ENCODE measurements at places on chromosomes 5 and 9. TPM values are rescaled to one million over a fixed set of nuclear protein-coding genes. Genes with fewer than 3 reads are reported as not detected.
A peak's percentile ranks its signal among the peaks of the same experiment; 100 is the strongest.

DNA sequence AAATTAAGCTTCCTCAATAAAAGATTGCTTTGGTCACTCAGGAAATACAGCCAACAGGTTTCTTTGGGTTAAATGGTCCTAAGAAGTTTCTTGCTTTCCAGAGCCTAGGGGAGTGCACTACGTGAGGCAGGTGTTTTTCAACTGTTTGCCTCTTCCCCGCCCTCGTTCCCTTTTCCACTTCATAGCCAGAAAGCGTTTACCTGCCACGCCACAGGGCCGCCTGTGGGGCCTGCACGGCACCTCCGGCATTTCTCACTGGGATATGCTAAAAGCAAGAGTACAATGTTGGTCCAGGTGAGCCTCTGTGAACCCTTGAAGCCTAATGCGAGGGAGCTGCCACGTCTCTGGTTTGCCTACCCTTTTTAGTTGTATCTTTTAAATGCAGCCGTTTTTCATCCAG, 167.6 kb upstream of the OTULINL start:
- H3K27me3 ChIP-seq = no peaks in the 10 kb centered on the region
- H3K4me3 ChIP-seq = no peak overlapping the region
- H3K27ac ChIP-seq = no peak overlapping the region
- DNase-seq = no peak
- peaks cover 73% of the 10 kb centered on the region for H3K36me3 ChIP-seq

IFNA2 gene
- not detected for total RNA-seq

DNA sequence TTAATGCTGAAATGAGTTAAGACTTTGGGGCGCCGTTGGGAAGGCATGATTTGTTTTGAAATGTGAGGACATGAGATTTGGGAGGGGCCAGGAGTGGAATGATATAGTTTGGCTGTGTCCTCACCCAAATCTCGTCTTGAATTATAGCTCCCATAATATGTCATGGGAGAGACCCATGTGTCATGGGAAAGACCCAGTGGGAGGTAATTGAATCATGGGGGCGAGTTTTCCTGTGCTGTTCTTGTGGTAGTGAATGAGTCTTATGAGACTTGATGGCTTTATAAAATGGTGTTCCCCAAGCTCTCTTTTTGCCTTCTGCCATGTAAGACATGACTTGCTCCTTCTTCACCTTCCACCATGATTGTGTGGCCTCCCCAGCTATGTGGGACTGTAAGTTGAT, 5.1 kb downstream of the SLC25A48 start:
- H3K27me3 ChIP-seq = peaks cover 92% of the 10 kb centered on the region
- H3K27ac ChIP-seq = no peak overlapping the region
- no peaks in the 10 kb centered on the region for H3K36me3 ChIP-seq
- H3K4me3 ChIP-seq = no peak overlapping the region
- no peak for DNase-seq
- H3K4me1 ChIP-seq = peaks cover 7% of the 10 kb centered on the region

SH3TC2 gene
- total RNA-seq = 9.4 TPM

NPM1 gene
- total RNA-seq = 389 TPM

PLPP7 gene
- 120 TPM for total RNA-seq

- no peak overlapping the region for H3K4me3 ChIP-seq
- DNase-seq = no peak
- no peaks in the 10 kb centered on the region for H3K4me1 ChIP-seq
- no peaks in the 10 kb centered on the region for H3K36me3 ChIP-seq
- no peak overlapping the region for H3K27ac ChIP-seq
- H3K27me3 ChIP-seq = no peaks in the 10 kb centered on the region
Measured at GRCh38 chr5:74009502-74009901, 383.5 kb downstream of the ARHGEF28 start.

SLU7 gene
- total RNA-seq = 56.2 TPM

- DNase-seq = no peak
- peak overlapping the region; percentile 92 for H3K4me3 ChIP-seq
- peak overlapping the region; percentile 74 for H3K27ac ChIP-seq
- H3K36me3 ChIP-seq = no peaks in the 10 kb centered on the region
- H3K27me3 ChIP-seq = peaks cover 20% of the 10 kb centered on the region
Measured at GRCh38 chr9:36136894-36137391, 410 bp downstream of the GLIPR2 start.

SHOC1 gene
- not detected for total RNA-seq

DNA sequence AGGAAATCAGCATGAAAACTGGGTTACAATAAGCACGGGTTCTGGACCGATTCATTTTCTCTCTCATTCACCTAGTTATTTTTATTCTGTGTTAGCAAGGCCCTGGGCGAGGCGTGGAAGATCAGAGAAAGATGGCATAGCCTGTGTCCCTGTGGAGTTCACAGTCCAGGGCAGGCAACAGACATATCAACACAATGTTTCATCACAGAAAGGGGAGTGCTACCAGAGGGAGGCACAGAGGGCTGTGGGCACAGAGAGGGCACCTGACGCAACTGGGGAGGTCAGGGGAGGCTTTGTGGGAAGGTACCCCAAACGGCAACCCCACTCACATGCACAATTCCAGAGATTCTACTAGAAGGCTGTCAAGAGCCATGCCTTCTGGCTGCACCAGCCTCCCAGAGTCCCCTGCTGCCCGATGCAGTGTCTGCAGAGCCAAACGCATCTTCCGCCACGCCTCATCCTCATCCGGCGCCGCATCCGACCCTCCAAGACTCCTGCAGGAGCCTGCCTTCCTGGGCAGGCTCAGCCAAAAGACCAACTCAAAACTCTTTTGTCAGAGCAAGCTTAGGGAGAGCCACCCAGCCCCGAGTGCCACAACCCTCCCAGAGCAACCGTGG, 1.4 kb downstream of the FAM193B start:
- H3K36me3 ChIP-seq = peaks cover 17% of the 10 kb centered on the region
- DNase-seq = no peak
- peaks cover 58% of the 10 kb centered on the region for H3K4me1 ChIP-seq
- no peaks in the 10 kb centered on the region for H3K27me3 ChIP-seq
- H3K27ac ChIP-seq = peak overlapping the region; percentile 83

DNA sequence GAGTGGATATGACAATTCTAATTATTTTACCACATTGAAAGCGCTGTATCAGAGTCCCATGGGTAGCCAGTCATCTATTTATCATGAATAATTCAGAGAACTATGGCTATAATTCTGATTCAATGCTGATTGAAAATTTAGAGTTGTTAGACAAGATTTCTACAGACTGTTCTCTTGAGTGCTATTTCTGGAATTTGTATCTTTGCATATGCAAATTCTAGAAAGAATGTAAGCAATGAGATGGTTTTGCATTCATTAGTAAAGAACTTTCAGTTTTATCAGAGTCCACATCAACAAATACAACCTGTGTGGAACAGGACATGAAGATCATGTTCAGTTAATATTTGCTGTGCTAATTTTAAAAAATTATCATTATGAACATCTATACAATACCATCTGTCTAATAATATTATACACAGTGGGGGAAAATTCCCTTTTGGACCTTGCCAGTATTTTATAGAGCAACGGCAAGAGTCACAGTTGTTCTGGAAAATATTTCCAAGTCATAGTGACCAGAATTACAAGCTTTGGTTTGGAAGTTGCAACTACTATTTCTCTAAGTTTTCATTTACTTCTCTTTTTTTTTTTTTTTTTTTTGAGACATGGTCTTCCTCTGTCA, 372.7 kb upstream of the PTGER4 start:
- no peak overlapping the region for H3K27ac ChIP-seq
- no peaks in the 10 kb centered on the region for H3K36me3 ChIP-seq
- no peaks in the 10 kb centered on the region for H3K27me3 ChIP-seq
- no peak for DNase-seq

GRCh38 chr9:125202846-125203618, 2.7 kb downstream of the RABEPK start:
- peaks cover 50% of the 10 kb centered on the region for H3K36me3 ChIP-seq
- no peak overlapping the region for H3K27ac ChIP-seq
- no peaks in the 10 kb centered on the region for H3K27me3 ChIP-seq
- no peak overlapping the region for H3K4me3 ChIP-seq
- no peak for DNase-seq
- peaks cover 11% of the 10 kb centered on the region for H3K4me1 ChIP-seq

CTSL gene
- total RNA-seq = 116 TPM

- no peak overlapping the region for H3K4me3 ChIP-seq
- no peak overlapping the region for H3K27ac ChIP-seq
- no peaks in the 10 kb centered on the region for H3K4me1 ChIP-seq
- peaks cover 9% of the 10 kb centered on the region for H3K27me3 ChIP-seq
- no peak for DNase-seq
Measured at GRCh38 chr5:15142458-15142857, 270.9 kb upstream of the ANKH start.

EDIL3 gene
- 3.5 TPM for total RNA-seq

- no peak overlapping the region for H3K4me3 ChIP-seq
- H3K4me1 ChIP-seq = no peaks in the 10 kb centered on the region
- no peaks in the 10 kb centered on the region for H3K27me3 ChIP-seq
- H3K27ac ChIP-seq = no peak overlapping the region
Measured at GRCh38 chr5:145887976-145888574, 15.3 kb upstream of the GRXCR2 start.

CTXN3 gene
- not detected for total RNA-seq

ARL14EPL gene
- not detected for total RNA-seq

DNA sequence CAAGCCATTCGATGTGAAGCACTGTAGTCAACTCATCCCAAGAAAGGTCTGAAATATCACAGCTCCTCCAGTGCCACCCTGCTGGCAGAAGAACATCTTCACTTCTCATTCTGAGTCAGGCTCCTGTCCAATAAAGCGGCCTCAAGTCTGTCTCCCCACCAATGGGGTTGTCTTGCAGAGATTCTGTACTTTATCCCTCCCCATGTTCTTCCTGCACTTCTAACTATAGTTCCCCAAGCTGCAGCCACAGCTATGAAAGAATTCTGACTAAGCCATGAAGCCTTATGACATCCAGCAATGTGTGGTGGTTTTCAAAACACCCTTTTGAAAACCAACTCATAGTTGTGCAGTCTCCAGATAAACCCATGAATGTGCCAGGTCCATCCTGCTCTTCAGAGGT, 6.8 kb downstream of the MACROH2A1 start:
- peaks cover 13% of the 10 kb centered on the region for H3K36me3 ChIP-seq
- H3K4me1 ChIP-seq = peaks cover 100% of the 10 kb centered on the region
- H3K27me3 ChIP-seq = no peaks in the 10 kb centered on the region
- H3K4me3 ChIP-seq = no peak overlapping the region

GRCh38 chr9:137277329-137278041, at the start of gene TOR4A:
Gene TOR4A, plus strand, starts transcription at chr9:137277726. Its CDS starts 964 bp downstream, at chr9:137278690.
- peak; percentile 88 for DNase-seq
- peaks cover 29% of the 10 kb centered on the region for H3K36me3 ChIP-seq
- peak within 1 kb of the TSS; percentile 73 for H3K4me3 ChIP-seq

- peaks cover 32% of the 10 kb centered on the region for H3K36me3 ChIP-seq
- DNase-seq = no peak
- no peaks in the 10 kb centered on the region for H3K27me3 ChIP-seq
- H3K4me3 ChIP-seq = no peak overlapping the region
Measured at GRCh38 chr9:114049441-114050225, 28.5 kb downstream of the AMBP start.

IFNA21 gene
- not detected for total RNA-seq

- peaks cover 15% of the 10 kb centered on the region for H3K4me1 ChIP-seq
- no peak overlapping the region for H3K4me3 ChIP-seq
- no peak overlapping the region for H3K27ac ChIP-seq
- no peak for DNase-seq
Measured at GRCh38 chr5:178437386-178438075, 152.7 kb downstream of the COL23A1 start.

DNA sequence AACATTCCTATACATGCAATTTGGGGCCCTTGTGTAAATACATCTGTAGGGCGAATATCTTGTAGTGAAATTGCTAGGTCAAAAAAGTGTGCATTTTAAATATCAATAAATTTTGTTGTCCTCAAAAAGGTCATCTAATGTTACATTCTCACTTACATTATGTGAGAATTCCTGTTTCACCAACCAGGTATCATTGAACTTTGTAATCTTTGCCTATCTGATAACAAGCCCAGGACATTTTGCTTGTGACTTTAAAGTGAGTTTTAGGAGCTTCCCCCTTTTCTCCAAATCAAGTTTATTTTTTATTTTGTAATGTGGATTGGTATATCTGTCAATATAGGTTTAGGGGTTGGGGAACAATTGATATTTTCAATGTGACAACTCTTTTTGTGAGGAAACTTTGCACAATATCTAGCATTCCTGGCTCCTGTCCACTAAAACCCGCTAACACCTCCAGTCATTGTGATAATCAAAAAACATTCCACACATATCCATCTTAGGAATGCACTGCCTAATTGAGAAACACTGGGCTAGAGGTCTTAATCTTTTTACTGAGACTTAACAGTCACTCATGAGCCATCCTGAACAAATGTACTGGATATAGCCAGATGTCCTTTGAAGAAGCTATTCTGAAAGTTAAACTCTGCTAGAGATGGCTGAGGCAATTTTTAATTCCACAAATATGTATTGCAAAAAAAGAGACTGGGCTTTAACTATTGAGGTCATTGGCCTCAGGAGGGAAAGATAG, 72.5 kb upstream of the SLC1A1 start:
- H3K4me1 ChIP-seq = no peaks in the 10 kb centered on the region
- DNase-seq = no peak
- H3K27ac ChIP-seq = no peak overlapping the region
- no peaks in the 10 kb centered on the region for H3K36me3 ChIP-seq
- no peak overlapping the region for H3K4me3 ChIP-seq
- no peaks in the 10 kb centered on the region for H3K27me3 ChIP-seq

GRCh38 chr9:90478821-90479220, 163.8 kb downstream of the DIRAS2 start:
- peaks cover 15% of the 10 kb centered on the region for H3K27me3 ChIP-seq
- no peak overlapping the region for H3K4me3 ChIP-seq
- H3K36me3 ChIP-seq = no peaks in the 10 kb centered on the region
- H3K4me1 ChIP-seq = no peaks in the 10 kb centered on the region
- no peak overlapping the region for H3K27ac ChIP-seq

- DNase-seq = no peak
- H3K4me1 ChIP-seq = peaks cover 97% of the 10 kb centered on the region
- peaks cover 5% of the 10 kb centered on the region for H3K36me3 ChIP-seq
- no peak overlapping the region for H3K4me3 ChIP-seq
- no peak overlapping the region for H3K27ac ChIP-seq
Measured at GRCh38 chr9:14158136-14158813, 155.7 kb downstream of the NFIB start.

CLTB gene
- 216 TPM for total RNA-seq

FOXD4 gene
- 0.11 TPM for total RNA-seq

SHC3 gene
- 0.96 TPM for total RNA-seq

HTR1A gene
- total RNA-seq = not detected

GRCh38 chr5:8644377-8644776, 775.4 kb downstream of the MTRR start:
- H3K36me3 ChIP-seq = no peaks in the 10 kb centered on the region
- no peak overlapping the region for H3K4me3 ChIP-seq
- H3K27ac ChIP-seq = no peak overlapping the region
- H3K4me1 ChIP-seq = no peaks in the 10 kb centered on the region
- no peaks in the 10 kb centered on the region for H3K27me3 ChIP-seq
- no peak for DNase-seq

DNA sequence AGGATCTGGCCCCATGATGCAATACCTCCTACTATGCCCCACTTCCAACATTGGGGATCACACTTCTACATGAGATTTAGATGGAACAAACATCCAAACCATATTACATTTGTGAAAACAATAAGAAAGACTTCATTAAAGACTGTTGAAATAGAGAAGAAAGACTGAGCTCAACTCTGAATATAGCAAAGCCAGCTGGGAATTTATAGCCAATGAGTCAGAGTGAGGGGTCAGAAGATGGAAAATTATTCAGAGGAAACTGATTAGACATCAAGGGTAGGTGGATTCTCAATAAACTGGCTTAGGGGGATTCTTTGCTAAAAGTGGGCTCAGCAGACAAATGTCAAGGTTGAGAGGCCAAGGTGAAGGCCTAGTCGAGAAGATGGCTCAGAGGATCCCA, 25.6 kb downstream of the BTF3 start:
- no peak overlapping the region for H3K27ac ChIP-seq
- peaks cover 10% of the 10 kb centered on the region for H3K27me3 ChIP-seq
- no peaks in the 10 kb centered on the region for H3K4me1 ChIP-seq
- H3K4me3 ChIP-seq = no peak overlapping the region
- H3K36me3 ChIP-seq = no peaks in the 10 kb centered on the region
